ENCODE measurements at places on chromosomes 7 and 10.
A peak's percentile ranks its signal among the peaks of the same experiment; 100 is the strongest.

DNA sequence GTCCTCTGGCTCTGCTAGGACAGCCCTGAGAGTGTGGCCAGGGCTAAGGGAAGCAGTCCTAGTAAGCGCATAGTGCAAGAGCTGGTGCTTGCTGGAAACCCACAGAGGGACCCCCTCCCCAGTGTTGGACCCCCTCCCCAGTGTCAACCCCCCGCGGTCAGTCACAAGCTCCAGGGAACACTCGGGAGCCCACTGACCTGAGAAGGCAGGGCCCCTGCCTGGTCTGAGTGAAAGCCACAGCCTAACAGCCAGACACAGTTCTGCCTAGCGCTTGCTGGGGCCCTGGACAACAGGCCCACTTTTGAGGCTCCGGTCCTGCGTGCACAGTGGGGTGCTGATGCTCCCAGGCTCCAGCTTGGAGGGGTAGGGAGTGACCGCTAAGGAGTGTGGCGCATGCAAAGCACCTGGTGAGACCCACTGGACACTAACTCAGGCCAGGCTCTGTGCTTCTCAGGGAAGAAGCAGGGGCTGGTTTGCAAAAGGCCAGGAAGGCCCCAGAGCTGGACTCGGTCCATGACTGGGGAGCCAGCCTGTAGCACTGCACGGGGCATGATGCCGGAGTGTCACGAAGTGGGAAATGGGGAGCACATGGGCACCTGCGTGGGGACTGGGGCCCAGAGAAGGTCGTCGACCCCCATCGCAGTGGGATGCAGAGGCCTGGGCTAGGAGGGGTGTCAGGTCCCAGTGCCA, 175.8 kb upstream of the PPP2R2D start:
- DNase-seq, result no peak

- DNase-seq, result peak; percentile 36
Measured at GRCh38 chr7:157384301-157384700, 47.5 kb downstream of the DNAJB6 start.

DNA sequence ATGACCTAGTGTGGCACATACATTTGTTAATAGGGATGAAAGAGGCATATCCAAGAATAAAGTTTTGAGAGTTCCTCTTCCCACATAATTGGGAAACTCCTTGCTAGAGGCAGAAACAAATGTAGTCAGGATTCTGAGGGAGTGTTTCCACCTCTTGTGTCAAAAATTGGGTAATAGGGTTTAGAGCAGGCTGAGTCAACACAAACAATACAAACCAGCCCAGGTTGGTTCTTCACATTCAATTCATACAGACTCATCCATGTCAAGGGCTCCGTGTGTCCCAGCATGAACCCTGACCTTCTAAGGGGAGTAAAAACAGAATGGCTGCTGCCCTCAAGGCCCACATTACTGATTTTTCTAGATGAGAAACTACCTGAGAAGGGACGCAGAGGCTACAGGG, 75.3 kb downstream of the GLI3 start:
- DNase-seq, result peak; percentile 83

DNA sequence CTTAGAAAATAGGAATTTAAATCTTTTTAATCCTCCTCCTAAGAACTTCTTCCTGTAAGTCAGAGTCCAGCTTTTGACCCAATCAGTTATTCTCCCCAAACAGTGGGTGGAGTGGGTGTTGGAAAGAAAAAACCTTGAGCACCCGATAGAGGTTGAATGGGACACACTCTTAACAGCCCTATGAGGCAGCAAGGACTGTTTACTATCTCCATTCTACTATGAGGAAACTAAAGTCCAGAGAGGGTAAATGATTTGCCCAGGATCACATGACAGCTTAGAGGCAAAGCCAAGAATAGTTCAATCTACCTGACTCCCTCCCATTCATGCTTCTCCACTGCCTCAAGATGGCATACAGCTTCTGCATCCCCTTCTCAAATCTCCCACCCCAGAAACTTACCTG, 57.6 kb upstream of the SLC35B4 start:
- no peak for DNase-seq

GRCh38 chr10:79929409-79929904, 19.4 kb downstream of the SFTPD start:
- peak; percentile 69 for DNase-seq

- DNase-seq, result no peak
Measured at GRCh38 chr7:106779877-106780276, 85.2 kb upstream of the PIK3CG start.

DNA sequence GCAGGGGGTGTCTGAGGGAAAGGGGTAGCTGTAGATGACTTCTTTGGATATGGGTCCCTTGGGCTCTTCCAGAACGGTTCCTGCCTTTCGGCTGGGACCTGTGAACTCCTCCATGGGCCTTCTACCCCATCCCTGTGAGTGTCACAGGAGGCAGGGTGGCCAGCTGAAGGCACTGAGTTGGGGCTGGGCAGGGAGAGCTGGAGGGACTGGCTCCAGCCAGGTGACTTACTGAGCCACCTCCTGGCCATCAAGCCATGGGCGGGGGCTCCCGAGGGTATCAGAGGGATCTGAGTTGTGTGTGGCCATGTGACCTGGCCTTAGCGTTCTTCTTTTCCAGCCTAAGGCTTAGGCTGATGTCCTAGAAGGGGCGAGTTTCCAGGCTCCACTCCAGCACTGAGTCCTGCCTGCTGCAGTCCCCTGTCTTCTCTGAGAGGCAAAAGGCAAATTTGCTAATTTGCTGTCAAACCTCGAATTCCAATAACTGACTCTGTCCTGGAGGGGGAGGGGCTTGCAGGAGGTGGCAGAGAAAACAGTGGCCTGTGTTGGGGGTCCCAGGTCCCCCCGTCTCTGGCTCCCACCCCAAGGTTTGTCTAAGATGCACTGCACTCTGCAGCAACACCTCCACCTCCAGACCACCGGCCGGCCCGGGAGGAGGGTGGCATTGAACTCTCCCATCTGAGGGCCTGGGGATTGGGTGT, 27.2 kb downstream of the ADCYAP1R1 start:
- no peak for DNase-seq

DNA sequence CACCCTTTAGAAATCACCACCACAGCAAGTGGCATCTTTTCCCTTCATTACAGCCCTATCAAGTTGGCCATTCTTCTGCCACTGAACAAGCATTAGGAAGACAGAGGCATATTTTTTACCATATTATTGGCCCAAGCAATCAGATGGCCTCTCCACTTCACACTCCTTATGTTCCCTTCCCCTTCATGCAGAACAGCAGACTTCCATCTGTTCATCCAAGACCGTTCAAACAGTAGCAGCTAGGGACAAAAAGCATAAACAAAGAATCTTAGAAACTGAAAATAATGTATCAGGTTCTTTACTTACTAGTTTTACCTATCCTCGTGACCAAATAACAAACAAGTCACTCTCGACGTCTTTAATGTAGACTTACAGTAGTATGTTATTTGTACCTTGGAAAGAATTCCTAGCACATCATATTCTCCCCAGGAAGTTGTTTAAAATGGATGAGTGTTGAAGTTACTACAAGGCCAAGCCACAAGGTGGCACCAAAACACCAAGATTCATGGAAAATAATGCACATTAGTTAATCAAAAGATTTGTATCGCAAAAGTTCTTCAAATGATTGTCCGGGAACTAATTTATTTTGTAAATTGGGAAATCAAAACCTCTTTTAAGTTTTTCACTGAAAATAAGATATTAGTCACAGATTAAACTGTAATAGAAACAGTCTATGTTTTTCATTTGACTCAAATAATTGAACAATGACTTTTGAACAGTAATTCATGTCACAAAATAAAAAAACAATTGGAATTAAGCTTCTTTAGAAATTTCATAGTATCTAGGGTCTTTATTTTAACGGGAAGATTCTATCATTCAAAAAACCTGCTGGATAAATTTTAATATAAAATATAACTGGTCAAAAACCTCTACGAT, 112.1 kb downstream of the VPS41 start:
- peak; percentile 74 for DNase-seq

DNA sequence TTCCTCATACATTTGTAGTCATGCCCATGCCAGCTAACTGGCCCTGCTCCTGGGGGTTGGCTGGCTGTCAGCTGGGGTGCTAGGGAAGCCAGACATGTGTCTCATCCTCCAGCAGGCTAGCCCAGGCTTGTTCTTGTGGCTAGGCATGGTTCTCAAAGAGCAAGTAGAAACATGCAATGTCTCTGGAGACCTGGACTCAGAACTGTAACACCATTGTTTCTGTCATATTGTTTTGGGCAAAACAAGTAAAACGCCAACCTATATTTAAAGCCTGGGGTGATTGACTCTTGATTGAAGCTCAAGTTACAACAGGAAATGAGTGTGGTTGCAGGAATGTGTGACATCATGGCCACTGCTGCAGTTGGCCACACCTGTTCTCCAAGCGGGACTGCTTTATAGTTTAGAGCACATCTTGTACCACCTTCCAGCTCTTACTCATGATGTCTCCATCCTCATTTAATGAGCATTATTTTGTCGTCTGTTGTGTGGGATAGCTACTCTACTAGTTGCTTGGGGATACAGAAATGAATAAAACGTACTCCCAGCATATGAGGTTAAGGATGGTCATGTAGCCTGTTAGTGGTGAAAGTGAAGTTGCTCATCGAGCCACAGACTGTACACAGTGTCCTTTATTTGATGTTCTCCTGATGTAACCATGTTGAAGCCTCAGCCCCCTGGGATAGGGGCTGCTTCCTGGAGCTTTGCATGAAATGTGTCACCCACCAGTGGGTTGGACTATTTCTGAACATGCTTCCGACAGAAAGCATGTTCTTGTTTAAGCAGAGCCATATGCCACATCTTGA, 168.4 kb downstream of the SORCS3 start:
- peak; percentile 60 for DNase-seq

GRCh38 chr7:22179442-22179879, 177.5 kb downstream of the RAPGEF5 start:
- no peak for DNase-seq

GRCh38 chr7:36264123-36264801, 111.2 kb downstream of the EEPD1 start:
- DNase-seq, result peak; percentile 11

DNA sequence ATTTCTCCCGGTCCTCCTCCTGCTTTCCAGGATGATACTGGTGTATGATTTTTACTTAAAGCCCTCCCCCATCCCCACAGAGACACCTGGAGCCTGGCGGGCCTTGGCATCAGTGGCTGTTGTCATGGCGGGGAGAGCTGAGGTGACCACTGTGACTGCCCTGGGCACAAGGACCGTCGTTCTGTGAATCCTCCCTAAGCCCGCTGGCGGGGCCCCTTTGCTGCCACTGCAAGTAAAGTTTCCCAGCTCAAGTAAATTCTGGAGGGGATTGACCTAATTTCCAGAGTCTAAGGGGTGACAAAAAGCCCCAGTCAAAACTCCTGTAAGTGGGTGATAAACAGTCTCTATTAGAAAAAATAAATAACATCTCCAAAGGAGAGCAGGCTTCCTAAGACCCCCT, 393.2 kb upstream of the PODXL start:
- DNase-seq, result no peak

DNA sequence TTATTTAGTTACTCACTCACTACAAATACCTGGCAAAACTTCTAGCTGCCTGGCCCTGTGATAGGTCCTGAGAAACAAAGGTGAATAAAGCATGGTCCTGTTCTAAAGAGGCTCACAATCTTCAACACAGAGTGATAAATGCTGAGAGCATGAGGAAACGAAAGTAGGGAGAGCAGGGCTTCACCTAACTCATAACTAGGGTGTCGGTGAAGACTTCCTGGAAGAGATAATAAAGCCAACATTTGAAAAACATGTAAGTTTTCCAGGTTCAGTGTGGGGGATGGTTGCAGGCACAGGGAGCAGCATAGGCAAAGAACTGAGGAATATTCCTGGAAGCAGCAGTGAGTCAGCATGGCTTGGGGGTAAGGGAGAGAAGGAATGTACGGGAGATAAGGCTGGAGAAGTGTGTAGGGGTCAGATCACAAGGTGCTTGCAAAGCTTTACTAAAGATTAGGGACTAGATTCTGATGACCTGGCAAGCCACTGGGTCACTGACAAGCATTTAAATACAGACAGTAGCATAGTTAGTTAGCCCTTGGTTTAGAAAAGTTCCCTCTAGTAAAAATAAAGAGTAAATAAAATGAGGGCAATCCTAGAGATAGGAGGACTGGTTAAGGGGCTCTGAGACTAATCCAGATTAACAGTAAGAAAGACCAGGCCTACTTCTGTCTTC, 5.1 kb downstream of the KEL start:
- no peak for DNase-seq

DNA sequence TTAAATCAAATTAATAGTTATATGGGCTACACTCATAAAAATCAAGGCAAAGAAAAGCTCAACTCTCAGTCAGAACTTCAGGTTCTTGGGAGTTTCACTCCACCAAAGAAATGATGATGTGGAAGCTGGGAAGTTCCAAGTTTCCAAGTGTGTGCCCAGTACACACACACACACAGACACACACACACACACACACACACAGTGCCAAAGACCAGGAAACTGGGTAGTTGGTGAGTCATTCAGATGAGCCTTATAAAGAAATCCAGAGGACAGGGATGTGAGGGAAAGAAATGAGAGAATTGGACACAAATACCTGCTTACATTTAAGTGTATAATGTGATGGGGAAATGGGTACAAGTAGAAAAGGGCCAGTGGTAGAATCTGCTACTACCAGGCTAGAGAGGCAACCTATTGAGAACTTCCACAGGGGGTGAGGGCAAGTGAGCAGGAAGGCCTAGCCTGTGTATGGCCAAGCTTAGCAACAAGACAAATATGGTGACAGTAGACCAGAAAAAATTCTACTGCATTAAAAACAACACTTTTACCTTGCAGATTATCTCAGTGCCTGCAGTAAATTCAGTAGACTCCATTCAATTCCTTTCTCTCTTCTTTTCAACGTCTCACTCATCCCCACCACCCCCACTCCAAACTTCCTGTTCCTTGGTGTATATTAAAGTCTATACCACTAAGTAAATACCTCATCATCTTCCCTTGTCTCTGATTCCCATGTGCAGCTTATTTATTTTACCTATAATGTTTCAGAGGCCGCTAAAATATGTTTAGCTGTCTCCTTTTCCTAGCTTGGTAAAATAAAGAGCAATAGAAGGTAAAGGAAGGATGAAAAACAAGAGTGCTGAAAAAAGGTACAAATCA, 95.0 kb downstream of the CABCOCO1 start:
- DNase-seq, result peak; percentile 82

GRCh38 chr10:58217612-58218011, 50.1 kb downstream of the IPMK start:
- DNase-seq, result no peak

- peak; percentile 17 for DNase-seq
Measured at GRCh38 chr10:67772894-67773511, 65.0 kb downstream of the DNAJC12 start.

- DNase-seq, result no peak
Measured at GRCh38 chr7:70728872-70729552, 402.9 kb upstream of the GALNT17 start.

- no peak for DNase-seq
Measured at GRCh38 chr10:46288601-46289206, 1.9 kb downstream of the ANTXRL start.

- DNase-seq, result no peak
Measured at GRCh38 chr7:128407233-128407589, 2.6 kb downstream of the IMPDH1 start.

GRCh38 chr7:99030457-99030856, 113.5 kb downstream of the SMURF1 start:
- no peak for DNase-seq

GRCh38 chr7:121576148-121576917, 180.2 kb upstream of the FAM3C start:
- DNase-seq, result no peak
